ENCODE measurements at places on chromosomes 5 and 9. TPM values are rescaled to one million over a fixed set of nuclear protein-coding genes. Genes with fewer than 3 reads are reported as not detected.

SPATA31E1 gene
- not detected for total RNA-seq

SLC24A2 gene
- under 0.01 TPM for total RNA-seq

- DNase-seq = no peak
Measured at GRCh38 chr5:123451047-123451446, 27.8 kb upstream of the CEP120 start.

DNA sequence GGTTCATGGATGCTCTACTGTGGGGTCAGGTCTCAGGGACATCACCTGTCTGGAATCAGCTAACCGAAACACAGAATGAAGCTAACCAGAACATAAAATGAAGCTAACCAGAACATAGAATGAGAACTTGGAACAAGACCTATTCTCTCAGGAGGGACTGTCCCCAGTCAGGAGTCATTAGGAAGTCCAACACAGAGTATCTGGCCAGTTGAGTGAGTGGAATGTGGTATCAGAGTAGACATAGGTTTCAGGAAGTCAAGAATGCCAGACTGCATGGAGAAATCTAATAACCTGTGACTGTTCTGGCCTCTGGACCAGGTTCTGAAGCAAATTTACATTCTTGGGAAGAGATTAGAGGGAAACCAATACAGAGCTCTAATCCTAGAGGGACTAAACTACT lies 609.6 kb downstream of the PRELID2 start:
- DNase-seq = no peak

GRCh38 chr5:41835645-41836044 lies 34.6 kb downstream of the OXCT1 start:
- DNase-seq = peak; percentile 84

DNA sequence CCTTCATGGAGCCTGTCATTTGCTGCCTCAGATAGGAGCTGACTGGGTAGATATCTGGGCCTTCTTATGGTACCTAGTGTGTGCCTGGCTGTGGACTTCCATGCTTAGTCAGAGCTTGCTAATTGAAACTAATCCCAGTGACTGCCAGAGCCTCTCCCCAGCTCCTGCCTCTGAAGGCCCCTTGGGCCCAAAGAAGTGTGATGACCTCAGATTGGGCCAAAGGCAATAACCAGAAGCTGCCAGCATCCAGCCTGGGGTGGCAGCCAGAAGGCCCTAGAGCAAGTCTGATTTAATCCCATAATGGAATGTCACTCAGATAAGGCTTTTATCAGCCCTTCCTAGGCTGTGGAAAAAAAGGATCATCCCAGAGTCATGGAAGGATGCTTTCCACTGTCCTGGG lies 17.1 kb upstream of the CDC23 start:
- DNase-seq = no peak

GRCh38 chr5:135800656-135801055 lies 33.8 kb upstream of the SLC25A48 start:
- DNase-seq = no peak

GRCh38 chr9:106775960-106776359 lies 87.0 kb upstream of the ZNF462 start:
- DNase-seq = no peak

DNA sequence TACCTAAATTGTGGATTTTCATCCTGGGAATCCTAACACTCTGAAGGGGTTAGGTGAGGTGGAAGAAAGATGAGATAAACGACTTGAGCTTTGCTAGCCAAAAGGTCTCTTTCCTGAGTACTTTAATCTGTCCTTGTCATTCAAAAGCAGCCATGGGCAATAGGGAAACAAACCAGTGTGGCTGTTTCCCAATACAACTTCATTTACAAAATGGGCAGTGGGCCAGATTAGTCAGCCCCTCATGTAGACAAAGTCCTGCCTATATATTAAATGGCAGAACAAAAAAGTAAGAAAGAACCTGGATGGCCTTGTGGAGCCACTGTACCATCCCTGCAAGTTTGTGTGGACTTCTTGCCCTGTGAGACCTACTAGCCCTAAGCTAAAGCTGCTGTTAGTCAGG lies 51.0 kb upstream of the NFIL3 start:
- DNase-seq = peak; percentile 46

DNA sequence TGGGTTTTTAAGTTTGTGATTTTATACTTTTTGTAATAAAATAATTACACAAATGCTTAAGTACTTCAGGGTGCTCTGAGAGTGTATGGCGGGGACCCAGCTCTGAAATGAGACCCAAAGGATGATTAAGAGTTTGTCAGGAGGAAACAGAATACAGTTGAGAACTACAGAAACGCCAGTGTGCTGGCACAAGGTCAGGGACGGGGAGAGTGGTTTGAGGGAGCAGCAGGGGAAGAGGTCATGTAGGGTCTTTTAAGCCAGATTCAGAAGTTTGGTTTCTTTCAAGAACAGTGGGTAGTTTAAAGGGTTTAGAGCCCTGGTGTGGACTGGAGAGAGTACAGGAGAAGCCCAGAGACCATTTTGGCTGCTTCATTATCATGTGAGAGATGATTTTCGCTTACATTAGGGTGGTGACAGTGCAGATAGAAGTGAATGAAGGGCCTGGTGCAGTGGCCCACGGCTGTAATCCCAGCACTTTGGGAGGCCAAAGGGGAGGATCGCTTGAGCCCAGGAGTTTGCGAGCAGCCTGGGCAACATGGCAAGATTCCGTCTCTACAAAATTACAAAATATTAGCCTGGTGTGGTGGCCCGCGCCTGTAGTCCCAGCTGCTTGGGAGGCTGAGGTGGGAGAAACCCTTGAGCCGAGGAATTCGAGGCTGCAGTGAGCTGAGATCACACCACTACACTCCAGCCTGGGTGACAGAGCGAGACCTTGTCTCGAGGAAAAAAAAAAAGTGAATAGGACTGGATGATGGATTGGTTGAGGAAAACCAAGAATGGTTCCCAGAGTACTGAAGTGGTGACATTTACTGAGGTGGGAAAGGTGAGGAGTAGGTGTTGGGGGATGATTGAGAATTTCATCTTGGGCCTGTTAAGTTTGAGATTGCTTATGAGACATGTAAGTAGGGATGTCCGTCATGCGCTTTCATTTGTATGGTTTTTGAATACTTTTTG lies 1.4 kb upstream of the ETF1 start:
- DNase-seq = peak; percentile 42

DNA sequence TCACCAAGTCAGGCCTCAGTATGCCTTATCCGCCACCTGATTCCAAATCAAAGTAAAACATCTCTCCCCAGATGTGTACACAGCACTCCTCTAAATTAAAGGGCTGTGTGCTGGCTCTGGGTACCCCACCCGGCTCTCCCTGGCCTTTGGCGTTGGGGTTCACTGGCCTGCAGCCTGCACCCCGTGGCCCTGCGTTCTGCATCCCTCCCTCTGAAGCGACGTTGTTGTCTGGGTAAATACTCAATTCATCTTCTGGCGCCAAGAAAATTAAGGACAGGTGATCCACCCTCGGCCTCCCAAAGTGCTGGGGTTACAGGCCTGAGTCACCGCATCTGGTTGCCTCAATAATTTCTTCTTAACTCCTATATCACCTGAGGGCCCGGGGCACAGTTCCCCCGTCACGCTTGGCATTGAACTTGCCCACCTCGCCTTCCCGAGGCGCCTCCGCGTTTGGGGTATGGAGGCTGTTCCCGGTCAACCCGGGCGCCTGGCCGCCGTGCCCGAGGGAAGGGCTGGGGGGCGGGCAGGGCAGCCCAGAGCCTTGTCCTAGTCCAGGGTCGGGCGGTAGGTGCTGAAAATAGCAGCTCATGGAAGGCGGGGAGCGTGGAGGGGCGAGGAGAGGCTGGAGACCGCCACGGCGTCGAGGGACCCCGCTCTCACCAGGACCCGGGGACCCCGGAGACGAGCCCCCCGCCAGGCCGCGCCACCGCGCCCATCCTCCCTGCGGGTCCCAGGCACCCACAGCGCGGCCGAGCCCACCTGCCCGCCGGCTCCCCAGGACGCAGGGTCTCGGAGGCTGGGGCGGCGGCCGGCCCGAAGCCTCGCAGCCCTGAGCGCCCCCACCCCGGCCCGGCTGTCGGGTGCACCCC lies 531 bp downstream of the ABO start:
- no peak for DNase-seq

Measured in fibroblast of lung (primary cell).